Left lung (tissue), 14 donors: ENCODE measurements at places on chromosomes 5 and 9. TPM values are rescaled to one million over a fixed set of nuclear protein-coding genes. Genes with fewer than 3 reads are reported as not detected.
A peak's percentile ranks its signal among the peaks of the same experiment; 100 is the strongest.

Gene TAF1L
- not detected for total RNA-seq

Gene DYNC2I2
- 55.4 TPM for total RNA-seq

Gene CXCL14
- total RNA-seq = 2.3 TPM

Gene HMCN2
- 3.7 TPM for total RNA-seq

Gene LCN1
- total RNA-seq = not detected

Gene SLC45A2
- not detected for total RNA-seq

DNA sequence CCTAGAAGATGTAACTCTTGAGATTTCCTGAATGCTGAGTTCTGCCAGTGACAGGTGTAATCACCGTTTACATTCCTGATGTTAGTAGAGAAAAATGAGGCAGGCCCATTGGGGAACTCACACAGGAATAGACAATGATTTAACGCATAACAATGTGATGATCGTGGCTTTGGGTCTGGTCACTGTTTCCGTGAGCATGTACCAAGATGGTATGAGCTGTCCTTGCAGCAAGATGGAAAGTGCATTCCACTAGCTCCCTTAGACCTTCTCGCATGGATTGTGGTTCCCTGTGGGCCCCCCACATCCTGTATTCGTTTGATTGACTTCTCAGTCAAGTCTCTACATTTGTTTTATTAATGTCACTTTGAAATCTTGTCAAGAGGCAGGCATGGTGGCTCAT is 124.0 kb upstream of the DAP start:
- DNase-seq = no peak

DNA sequence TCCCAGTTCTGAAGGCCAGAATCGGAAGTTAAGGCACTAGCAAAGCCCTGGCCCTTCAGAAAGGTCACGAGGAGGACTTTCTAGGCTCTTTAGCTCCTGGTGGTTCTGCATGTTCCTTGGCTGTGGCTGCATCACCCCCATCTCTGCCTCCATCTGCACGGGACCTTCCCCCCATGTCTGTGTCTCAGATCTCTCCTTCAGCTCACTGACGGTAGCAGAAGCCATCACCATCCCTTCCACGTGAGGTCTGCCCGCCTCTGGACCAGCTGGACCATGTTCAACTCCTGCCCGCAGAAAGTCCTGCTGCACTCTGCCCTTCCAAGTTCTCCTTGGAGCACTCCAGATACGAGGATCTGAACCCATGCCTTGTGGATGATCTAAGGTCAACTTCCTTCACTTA is 242.9 kb upstream of the IRX1 start:
- DNase-seq = no peak

- no peak for DNase-seq
These were observed 53.8 kb downstream of the TTC39B start for GRCh38 chr9:15253197-15253596.

DNA sequence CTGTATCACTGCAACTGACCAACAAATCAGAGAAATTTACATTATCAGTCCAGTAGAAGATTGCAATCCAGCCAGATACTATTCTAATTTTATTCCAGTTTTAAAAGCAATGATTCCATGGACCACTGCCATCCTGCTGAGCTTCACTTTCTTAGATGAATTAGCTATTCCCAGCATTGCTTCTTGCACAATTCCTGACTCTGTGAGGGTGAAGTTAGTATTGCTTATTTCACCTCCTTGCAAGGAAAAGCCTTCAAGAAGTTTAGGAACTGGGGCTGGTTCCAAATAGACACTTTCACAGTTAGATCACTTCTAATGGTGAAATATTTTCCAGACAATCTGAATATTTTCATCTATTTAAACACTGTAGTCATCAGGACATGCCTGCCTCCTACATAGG is 338.6 kb upstream of the TNC start:
- DNase-seq = no peak

DNA sequence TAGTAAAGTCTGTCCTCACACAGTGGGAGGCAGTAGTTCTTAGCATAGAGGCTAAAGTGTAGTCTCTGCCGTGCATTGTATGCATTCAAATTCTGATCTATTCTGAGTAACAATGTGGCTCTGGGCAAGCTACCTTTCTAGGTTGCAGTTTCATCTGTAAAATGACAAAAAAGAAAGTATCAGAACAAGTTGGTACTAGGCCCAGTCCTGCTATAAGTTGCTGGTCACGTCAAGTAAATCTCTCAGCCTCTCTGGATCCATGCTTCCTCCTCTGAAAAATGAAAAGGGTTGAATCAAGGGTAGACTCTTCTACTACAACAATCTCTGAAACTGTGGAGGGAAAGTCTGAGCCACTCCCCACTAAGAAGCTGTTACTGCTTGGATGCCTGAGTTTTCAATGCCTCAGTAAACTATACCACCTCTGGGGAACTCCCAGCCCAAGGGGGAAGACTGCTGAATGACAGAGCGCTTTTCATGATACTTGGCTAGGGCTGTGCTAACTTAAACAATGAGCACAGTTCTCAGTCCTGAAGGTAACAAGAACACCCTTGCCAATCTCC is 34.5 kb upstream of the SPARC start:
- no peak for DNase-seq

DNA sequence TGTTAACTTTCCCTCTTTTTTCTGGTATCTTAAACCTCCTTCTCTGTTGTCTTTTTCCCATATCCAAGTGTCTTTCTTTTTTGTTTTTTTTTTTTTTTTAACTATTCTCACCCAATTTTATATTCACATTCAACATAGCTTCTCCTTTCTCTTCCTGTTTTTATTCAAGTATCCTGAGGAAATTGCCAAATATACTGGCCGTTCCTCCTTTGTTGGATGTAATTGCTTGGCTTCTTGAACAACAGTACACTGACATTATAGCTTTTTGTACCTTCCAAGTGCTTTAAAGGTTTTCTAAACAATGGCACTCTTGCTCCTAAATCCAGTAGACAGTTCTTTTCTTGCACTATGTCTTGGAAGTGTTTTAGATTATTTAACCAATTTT is 1146.8 kb downstream of the MAT2B start:
- DNase-seq = no peak

- DNase-seq = peak; percentile 60
These were observed 94.1 kb upstream of the ADAMTS2 start for GRCh38 chr5:179439181-179439985.

GRCh38 chr9:123267481-123268198 is 746 bp downstream of the STRBP start:
- DNase-seq = peak; percentile 79

- no peak for DNase-seq
These were observed 57.6 kb downstream of the KIF24 start for GRCh38 chr9:34271265-34272006.

GRCh38 chr9:125755340-125755739 is 8.2 kb downstream of the PBX3 start:
- DNase-seq = no peak

DNA sequence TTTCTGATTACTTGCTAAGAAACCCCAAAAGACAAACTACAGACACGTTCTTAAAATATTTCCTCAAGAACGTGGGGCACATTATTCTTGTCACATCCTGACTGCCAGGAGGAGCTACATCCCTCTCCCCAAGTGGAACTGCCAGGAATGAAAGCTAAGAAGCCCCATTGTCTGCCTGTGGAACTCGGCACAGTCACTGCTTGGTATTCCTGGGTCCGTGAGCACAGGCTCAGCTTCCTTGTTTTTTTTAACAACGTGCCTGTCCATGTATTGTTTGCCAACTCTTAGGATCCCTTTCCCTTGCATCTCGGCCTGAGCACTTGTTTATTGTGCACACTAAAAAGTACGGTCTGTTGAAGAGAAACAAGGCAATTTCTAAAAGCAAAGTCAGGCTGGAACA is 47.0 kb upstream of the SELENOP start:
- no peak for DNase-seq

- DNase-seq = no peak
These were observed 9.4 kb upstream of the PLEKHG4B start for GRCh38 chr5:82570-82969.

GRCh38 chr9:363274-363612 is 148.6 kb downstream of the DOCK8 start:
- no peak for DNase-seq

DNA sequence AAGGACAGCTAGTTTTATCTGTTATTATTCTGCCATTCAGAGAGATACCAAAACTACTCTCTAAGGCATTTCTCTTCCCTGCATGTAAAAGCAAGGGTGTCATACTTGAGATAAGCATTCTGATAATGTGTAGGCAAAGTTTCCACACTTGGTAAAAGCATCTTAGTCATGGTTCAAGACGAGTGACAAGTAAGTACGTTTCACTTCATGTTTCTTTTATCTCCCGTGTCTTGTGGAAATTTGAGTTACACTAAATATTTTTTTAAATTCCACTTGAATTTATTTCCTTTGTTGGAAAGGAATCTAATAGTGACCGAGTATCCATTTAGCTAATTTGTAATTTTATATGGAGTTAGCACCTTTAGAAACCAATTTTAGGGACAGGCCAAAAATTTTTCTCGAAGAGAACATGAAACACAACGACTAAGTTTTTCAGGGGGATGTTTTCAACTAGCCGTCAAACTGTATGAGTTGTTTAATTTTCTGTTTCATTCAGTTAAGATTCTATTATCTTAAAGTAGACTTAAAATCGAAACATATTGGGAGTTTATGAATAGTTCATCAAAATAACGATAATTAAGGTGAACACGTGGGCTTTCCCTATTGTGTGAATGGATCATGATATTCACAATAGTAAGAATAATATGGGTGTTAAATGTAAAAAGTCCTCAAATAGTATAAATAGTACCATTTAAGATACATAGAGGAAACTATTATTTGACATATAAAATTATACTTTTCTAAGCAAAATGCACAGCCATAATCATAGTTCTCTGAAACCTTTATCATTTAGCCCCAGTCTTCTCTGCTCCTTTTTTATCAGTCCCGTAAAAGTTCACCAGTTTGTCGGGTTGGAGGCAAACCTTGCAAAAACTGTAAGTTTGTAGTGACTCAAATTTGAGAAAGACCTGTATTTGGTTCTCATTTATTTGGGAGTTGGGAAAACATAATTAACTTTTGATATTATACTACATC is 1.6 kb downstream of the RFESD start:
- DNase-seq = no peak

DNA sequence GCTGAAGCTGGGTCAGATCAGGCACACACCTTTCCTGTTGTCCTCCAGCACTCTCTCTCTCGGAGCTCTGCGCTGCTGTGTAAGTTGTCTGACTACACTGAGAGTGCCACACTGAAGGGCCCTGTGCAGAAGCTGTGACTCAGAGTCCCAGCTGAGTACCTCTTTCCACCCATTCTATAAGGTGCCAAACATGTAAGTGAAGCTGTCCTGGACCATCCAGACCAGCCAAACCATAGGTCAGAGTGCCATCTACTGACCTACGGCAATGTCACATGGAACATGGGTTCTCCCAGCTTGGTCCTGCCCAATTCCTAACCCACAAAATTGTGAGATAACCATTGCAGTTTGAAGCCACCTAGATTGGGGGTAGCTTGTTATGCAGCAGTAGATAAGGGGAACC is 68.2 kb downstream of the ADCY2 start:
- no peak for DNase-seq

DNA sequence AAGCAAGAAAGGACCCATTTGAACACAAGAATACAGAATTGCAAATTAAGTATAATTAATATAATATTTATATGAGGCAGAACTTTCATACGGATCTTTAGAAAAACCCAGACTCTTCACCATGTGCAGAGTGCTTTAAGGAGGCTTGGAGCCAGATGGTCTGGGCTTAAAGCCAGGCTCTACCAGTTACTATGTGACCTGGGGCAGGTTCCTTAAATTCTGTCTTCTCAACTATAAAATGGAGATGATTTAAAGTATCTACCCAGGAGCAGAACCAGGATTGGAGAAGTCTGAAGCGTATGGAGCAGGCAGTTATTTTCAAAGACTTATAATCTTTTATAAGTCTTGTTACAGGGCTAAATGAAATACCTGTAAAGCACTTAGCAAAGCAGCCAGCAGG is 202.1 kb downstream of the TSSK1B start:
- no peak for DNase-seq

- no peak for DNase-seq
These were observed 56.1 kb downstream of the HRH2 start for GRCh38 chr5:175713930-175714329.

DNA sequence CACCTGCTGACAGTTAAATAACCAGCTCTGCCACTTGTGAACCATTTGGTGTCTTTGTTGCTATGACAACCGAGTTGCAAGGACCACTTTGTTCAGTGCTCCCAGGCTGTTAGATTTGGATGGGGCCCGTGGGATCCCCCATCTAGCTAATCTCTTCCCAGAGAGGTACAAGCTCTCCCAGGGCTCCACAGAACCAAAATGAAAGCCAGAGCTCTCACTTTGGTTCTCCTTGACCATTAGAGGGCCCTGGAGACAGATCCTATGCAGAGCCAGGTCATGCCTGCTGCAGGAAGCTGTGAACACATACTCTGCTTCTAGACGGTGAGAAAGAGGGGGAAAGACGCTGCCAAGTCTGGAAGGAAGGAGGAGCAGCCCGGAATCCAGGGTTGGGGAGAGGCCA is 224.6 kb downstream of the GABBR2 start:
- DNase-seq = no peak

- DNase-seq = no peak
These were observed 75.5 kb downstream of the MAPKAP1 start for GRCh38 chr9:125631391-125632085.

DNA sequence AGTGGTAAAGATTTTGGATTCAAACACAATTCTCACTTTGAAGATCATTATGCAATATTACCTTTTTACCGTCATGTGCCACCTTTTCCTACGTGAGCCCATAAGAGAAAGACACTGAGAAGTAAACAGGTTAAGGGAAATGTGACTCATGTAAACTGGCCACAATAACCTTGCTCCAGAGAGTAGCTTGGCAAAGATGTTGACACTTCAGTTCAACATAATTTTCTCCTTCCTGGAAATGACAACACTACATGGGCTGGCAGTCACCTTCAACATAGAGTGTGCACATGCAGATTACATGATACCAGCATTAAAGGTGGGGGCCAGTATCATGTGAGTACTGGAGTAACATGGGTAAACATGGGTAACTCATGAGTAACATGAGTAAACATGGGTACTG is 141.9 kb downstream of the CDK5RAP2 start:
- no peak for DNase-seq

GRCh38 chr5:19488786-19489185 is 499.2 kb downstream of the CDH18 start:
- DNase-seq = no peak

- DNase-seq = no peak
These were observed 140.6 kb upstream of the PUM3 start for GRCh38 chr9:2984491-2984890.
